ENCODE measurements at places on chromosomes 3 and 15. TPM values are rescaled to one million over a fixed set of nuclear protein-coding genes. Genes with fewer than 3 reads are reported as not detected.

DNA sequence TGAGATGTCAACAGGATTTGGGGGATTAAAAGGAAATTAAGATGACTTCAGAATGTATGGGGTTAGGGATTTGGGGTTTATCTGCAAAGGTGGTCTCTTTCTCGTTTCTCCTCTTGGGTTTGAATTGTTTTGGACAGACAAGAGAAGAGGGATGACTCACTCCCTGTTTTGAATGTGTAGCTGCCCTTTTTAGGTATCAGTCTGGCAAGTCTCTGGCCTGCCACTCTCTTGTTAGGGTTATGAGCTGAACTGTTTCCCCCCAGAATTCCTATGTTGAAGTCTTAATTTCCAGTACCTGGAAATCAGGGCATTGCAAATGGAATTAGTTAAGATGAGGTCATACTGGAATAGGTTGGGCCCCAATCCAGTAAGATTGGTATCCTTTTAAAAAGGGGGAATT is 291.7 kb downstream of the MEX3B start:
- DNase-seq: no peak

- DNase-seq: peak; percentile 56
These were observed 15.4 kb downstream of the DPH3 start for GRCh38 chr3:16249336-16249735.

DNA sequence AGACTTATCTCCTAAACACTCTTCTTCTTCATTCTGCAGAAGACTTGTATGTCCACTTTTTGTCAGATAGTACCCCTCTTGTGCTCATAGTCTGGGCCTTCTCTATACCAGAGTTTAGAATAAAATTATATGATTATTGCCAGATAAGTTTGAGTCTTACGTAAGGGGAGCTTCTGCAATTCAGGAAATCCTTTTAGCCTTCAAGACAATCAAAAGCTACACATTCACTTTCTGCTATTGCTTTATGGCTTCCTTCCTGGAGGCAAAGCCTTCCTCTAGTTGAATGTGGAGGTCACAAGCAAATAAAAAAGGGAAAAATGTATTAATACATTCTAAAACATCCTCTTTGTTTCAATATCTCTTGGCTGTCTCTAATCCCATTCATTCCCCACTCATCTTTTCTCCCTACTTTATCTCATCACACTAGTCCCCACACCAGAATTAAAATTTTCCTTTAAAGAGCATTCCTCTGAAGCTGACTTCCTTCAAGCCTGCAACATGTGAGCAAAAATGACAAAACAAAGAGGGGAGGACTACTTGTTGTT is 186.8 kb downstream of the CPNE4 start:
- DNase-seq: no peak

DNA sequence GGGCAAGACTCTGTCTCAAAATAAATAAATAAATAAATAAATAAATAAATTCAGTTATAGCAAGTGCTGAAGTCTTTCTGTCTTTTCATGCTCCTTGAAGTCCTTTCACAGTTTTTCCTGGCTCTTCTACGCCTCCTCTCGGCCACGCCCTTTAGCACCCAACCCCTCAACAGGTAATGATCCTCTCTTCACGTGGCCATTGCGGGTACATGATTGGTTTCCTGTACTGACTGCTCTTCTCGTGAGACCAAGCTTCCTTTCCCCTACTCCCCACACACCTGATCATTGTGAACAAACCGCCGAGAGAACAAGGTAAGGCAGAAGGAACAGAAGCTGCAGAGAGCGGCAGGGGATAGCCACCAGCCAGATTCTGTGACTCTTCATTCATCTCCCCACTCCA is 2.3 kb upstream of the ZNF774 start:
- no peak for DNase-seq

DNA sequence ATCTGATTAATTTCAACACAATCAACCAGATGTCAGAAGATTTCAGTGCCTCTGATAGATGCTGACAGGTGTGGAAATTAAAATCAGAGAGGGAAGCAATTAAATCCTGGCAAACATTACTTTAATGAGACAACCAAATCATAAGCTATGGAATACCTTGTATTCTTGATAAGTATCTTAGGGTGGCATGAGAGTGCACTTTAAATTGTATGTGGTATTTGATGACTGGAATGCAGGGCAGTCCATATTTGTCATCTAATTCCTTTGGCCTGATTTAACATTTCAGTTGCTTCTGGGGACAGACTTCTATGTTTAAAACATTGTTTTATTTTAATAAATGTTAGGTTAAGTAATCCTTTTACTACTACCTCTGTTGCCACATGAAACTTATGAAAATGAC is 184.1 kb downstream of the LPP start:
- DNase-seq: no peak

DNA sequence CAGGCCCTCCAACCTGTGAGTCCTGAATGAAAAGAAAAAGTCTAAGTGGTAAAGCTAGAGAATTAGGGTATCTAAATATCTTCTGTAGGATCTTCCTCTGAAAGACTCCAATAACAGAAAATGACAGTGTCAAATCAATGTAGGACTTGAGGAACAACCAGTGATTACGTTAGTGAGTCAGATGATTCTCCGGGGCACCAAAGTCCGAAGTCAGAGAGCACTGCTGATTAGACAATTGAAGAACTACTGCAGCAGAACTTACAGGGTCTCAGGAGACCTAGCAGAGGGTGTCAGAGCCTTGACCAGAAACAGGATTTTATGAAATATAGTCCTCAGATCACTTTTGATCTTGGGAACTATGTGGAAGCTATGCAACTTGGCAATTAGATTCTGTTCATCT is 605.8 kb downstream of the EPHA3 start:
- DNase-seq: no peak

Gene RRP9
- 40.0 TPM for total RNA-seq

Gene SNX4
- 31.3 TPM for total RNA-seq

DNA sequence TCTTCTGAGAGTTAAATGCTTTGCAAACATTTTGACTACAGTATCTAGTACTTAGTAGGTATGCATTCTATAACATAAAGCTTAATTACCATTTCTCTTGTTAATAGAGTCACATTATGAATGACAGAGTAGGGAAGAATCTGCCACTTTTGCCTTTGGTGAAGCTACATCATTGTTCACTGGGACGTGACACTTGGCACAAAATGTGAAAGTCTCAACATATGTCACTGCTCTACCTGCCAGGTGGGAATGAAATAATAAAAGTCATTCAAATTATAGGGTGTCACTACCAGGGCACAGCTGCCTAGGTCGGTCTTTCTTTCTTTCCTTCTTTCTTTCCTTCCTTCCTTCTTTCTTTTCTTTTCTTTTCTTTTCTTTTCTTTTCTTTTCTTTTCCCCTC is 17.6 kb downstream of the GPR87 start:
- DNase-seq: no peak

GRCh38 chr3:12393894-12394293 is 90.4 kb upstream of the TSEN2 start:
- no peak for DNase-seq

Gene CAMKV
- 1.8 TPM for total RNA-seq

GRCh38 chr3:94402126-94402525 is 339.3 kb downstream of the NSUN3 start:
- no peak for DNase-seq

Gene PRR20G
- total RNA-seq: not detected

- no peak for DNase-seq
These were observed 155.7 kb downstream of the KLF13 start for GRCh38 chr15:31482122-31482922.

- DNase-seq: no peak
These were observed 288.4 kb downstream of the KCNH8 start for GRCh38 chr3:19436746-19437145.

DNA sequence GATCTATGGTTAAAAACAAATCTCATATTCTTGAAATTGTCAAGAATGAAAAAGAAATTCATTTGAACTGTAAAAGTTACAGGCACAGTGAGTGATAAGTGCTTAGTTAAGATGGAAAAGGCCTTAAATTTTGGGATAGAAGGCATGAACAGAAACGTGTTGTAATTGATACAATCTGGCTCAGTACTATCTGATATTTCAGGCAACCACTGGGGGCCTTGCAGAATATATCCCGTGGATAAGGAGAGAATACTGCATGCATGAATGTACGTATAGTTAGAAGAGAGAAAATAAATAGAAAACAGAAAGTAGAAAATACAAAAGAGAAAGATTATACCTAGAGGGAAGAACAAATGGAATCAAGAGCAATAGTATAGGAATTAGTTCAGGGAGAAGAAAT is 741.4 kb upstream of the CCDC54 start:
- DNase-seq: no peak

- DNase-seq: peak; percentile 59
These were observed 8.4 kb downstream of the SHF start for GRCh38 chr15:45179221-45179985.

Gene CX3CR1
- total RNA-seq: 0.88 TPM

Gene MINAR1
- total RNA-seq: 0.45 TPM

Gene ADAMTS9
- not detected for total RNA-seq

DNA sequence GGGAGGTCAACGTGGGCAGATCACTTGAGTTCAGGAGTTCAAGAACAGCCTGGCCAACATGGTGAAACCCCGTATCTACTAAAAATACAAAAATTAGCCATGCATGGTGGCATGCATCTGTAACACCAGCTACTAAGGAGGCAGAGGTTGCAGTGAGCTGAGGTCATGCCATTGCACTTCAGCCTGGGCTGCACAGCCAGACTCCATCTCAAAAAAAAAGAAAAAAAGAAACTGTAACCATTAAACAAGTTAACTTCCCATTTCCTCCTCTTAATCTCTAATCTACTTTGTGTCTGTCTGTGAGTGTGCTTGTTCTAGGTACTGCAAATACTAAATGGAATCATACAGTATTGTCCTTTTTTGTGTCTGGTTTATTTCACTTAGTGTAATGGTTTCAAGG is 2.7 kb downstream of the RBM6 start:
- no peak for DNase-seq

DNA sequence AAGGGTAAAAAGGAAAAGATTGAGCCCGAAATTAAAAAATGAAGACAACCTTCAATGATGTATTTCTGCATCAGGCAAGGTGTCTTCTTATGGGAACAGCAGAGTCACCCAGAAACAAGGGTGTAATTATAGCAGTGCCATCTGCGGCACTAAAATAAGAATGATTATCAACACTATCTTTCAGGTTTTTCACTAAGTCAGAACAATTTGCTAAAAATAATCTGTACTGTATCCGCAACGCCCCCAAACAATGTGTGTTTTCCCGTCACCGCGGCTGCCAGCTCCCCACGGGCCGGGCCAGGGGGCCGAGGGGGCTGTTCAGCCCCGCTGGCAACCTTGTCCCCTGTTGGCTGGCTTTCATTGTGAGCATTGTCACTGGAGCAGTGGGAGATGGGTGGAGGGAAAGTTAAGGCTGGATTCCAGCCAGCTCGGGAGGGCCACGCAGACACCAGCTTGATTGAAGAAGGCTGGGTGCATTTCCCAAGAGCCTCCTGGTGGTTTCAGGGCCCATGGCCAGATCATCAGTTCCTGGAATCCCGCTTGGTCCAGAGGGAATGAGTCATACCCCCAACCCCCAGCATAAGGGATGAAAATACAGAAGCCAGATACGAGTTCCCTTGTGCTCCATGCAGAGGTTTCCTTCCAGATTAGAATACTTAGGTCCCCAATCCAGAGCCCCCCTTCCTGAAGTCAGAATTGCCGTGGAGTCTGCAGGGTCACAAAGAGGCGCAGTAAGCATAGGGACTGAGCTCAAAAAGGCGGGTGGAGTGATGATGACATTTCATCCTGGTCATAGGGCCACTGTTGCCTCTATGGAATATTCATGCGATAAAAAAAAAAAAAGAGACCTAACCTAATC is 90.2 kb upstream of the KLF13 start:
- DNase-seq: no peak

Gene OR5K2
- not detected for total RNA-seq

GRCh38 chr3:174162550-174162949 is 696.6 kb upstream of the NAALADL2 start:
- no peak for DNase-seq

GRCh38 chr15:57611938-57612337 is 20.2 kb downstream of the MYZAP start:
- no peak for DNase-seq

- DNase-seq: no peak
These were observed 87.9 kb downstream of the EFL1 start for GRCh38 chr15:82174471-82175235.

DNA sequence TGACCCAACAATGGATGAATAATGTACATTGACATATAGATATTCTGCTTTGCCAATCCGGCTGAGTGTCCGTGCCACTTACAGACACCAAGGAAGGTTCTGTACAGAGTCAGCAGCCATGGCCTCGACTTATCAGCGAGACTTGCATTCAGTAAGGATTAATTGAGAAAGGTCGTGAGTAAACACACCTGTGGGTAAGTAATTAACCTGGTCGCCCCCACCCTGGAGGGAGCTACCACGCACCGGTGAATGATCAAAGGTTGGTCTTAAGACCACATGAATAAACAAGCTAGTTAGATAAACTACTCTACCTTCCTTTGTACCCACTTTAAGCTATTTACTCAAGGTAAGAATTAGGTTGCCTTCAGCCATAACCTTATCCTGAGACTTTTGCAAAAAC is 66.5 kb upstream of the MFGE8 start:
- no peak for DNase-seq

DNA sequence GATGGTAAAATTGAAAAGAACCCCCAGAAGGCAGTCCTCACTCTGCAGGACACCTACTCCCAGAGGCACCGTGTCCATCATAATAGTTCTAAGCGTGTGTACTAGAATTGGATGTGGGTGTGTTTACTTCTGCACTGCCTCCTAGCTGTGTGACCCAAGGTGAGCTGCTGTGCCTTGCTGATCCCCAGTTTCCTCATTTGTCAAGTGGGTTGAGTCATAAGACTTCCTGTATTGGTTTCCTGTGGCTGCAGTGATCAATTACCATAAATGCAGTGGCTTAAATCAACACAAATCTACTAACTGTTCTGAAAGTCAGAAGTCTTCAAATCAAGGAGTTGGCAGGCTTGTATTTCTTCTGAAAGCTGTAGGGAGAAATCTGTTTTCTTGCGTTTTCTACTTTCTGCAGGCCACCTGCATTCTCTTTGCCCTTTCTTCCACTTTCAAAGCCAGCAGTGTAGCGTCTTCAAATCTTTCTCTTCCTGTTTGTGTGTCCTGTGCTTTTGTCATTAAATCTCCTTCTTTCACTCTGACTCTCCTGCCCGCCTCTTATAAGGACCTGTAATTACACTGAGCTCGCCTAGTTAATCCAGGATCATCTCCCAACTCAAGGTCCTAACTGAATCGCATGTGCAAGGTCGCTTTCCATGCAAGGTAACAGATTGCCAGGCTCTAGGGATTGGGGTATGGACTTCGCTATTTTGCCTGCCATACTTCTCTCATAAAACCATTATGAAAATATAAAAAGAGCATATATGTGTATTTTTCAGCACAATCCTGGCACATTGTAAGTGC is 59.0 kb downstream of the RORA start:
- peak; percentile 16 for DNase-seq

- DNase-seq: no peak
These were observed 13.2 kb downstream of the USP3 start for GRCh38 chr15:63517628-63518027.
